ENCODE measurements at places on chromosomes 4 and X.

DNA sequence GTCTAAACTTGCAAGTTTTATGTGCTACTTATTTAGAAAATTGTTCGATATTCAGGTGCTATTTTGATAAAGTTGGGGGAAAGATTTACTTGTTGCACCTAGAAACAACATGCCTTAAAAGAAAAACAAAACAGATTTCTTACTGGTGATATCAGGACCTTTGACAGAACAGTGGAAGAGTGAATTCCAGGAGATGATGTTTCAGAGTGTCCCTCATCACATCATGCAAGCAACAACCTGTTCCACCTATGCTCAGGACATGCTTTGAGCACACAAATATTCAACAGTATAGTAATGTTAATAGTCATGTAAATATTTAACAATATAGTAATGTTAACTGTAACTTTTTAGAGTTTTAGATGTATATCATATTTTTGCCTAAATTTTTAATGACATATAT is 23.9 kb upstream of the RNF128 start:
- H3K27ac ChIP-seq, result no peak overlapping the region
- no peaks in the 10 kb centered on the region for H3K27me3 ChIP-seq
- H3K36me3 ChIP-seq, result no peaks in the 10 kb centered on the region
- H3K4me1 ChIP-seq, result no peaks in the 10 kb centered on the region
- no peak overlapping the region for H3K4me3 ChIP-seq

DNA sequence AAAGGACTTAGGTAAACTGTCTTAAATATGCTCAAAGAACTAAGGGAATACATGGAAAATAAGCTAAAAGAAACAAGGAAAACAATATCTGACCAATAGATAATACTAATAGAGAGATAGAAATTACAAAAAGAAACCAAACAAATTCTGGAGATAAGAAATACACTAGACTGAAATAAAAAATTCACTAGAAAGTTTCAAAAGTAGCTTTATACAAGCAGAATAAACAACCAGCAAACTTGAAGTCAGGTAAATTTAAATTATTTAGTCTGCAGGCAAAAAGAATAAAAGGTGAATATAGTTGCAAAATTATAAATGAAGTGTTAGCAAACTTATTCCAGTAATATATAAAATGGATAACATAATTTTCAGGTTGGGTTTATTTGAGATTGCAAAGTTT is 760.9 kb upstream of the INTU start:
- H3K27ac ChIP-seq, result no peak overlapping the region
- H3K4me1 ChIP-seq, result no peaks in the 10 kb centered on the region
- H3K36me3 ChIP-seq, result no peaks in the 10 kb centered on the region
- no peak overlapping the region for H3K4me3 ChIP-seq
- DNase-seq, result no peak

DNA sequence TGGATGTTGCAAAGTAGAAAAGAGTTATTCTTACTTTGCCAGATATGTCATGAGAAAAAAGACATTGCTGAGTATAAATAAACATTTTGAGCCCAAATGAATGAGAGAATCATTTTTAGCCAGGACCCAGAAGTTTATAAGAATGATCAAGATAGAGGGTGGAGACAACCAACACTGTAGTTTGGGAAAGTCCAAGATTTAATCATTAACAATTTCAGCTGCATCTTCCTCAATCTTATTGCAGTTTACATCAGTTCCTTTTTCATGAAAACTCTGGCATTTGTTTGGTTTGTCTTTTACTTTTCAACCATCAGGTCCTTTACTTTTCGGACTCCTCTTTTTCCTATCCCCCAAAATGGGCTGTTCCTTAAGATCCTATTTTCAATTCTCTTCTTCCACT is 645.9 kb downstream of the ANKRD50 start:
- H3K27me3 ChIP-seq, result no peaks in the 10 kb centered on the region
- no peak for DNase-seq
- H3K36me3 ChIP-seq, result no peaks in the 10 kb centered on the region
- no peak overlapping the region for H3K27ac ChIP-seq
- H3K4me3 ChIP-seq, result no peak overlapping the region

DNA sequence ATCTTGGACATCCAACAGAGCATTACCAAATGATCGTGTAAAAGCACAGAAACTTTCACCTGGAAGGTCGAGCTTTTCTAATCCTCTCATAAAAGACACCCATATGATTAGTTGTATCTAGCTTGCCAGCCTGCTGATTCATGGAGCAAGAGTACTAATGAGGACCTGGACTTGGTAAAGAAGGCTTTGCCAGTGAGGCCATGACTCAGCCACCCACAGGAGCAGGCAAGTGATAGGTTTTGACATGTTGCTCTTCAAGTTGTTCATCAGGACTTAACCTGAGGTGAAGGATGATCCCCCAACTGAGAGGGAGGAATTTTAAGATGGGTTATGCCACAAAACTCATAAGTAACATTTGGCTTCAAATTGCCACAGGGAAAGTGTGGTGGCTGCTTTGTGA is 24.7 kb upstream of the EPGN start:
- no peak for DNase-seq
- H3K36me3 ChIP-seq, result no peaks in the 10 kb centered on the region
- H3K27ac ChIP-seq, result no peak overlapping the region
- H3K27me3 ChIP-seq, result no peaks in the 10 kb centered on the region
- no peaks in the 10 kb centered on the region for H3K4me1 ChIP-seq

DNA sequence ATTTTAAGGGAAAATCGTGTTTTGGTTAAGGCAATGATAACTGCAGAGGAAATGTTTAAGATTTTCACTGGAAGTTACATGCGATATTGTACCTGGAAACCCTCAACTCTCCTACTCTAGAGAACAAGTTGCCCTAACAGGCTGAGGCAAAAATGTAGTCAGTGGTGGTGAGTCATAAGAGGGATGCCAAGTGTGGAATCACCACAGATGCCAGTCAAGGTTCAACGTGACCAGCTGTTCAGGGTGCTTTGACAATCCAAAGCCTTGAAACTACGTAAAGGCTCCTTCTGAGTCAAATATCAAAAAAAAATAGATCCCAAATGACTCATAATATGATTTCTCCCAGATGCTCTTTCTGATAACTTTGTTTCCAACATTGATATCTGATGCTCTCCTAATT is 77.9 kb upstream of the AFF2 start:
- no peaks in the 10 kb centered on the region for H3K36me3 ChIP-seq
- DNase-seq, result no peak
- H3K4me3 ChIP-seq, result no peak overlapping the region

- no peaks in the 10 kb centered on the region for H3K27me3 ChIP-seq
- no peak overlapping the region for H3K27ac ChIP-seq
- H3K4me1 ChIP-seq, result no peaks in the 10 kb centered on the region
Observed at GRCh38 chrX:106035064-106035463, 3.5 kb downstream of the SERPINA7 start.

GRCh38 chr4:98609934-98610333 is 48.5 kb downstream of the TSPAN5 start:
- no peaks in the 10 kb centered on the region for H3K27me3 ChIP-seq
- H3K4me3 ChIP-seq, result no peak overlapping the region
- DNase-seq, result no peak
- H3K4me1 ChIP-seq, result no peaks in the 10 kb centered on the region

- no peaks in the 10 kb centered on the region for H3K4me1 ChIP-seq
- no peaks in the 10 kb centered on the region for H3K36me3 ChIP-seq
- DNase-seq, result no peak
- H3K4me3 ChIP-seq, result no peak within 1 kb of the TSS
- H3K27me3 ChIP-seq, result no peaks in the 10 kb centered on the region
Observed at GRCh38 chrX:149881081-149881711, at the start of gene MAGEA8. MAGEA8 (plus strand) TSS chrX:149881183; CDS start chrX:149884273, 3,090 bp downstream.

- no peaks in the 10 kb centered on the region for H3K27me3 ChIP-seq
- H3K4me3 ChIP-seq, result no peak overlapping the region
- H3K4me1 ChIP-seq, result no peaks in the 10 kb centered on the region
- no peak overlapping the region for H3K27ac ChIP-seq
Observed at GRCh38 chr4:92994727-92995126, 691.0 kb downstream of the GRID2 start.

GRCh38 chrX:117987373-117987772 is 129.2 kb downstream of the KLHL13 start:
- H3K27me3 ChIP-seq, result no peaks in the 10 kb centered on the region
- no peak overlapping the region for H3K4me3 ChIP-seq
- no peaks in the 10 kb centered on the region for H3K4me1 ChIP-seq

GRCh38 chrX:136819031-136819703 is 38.4 kb upstream of the ARHGEF6 start:
- H3K27me3 ChIP-seq, result no peaks in the 10 kb centered on the region
- no peak for DNase-seq
- H3K36me3 ChIP-seq, result peaks cover 3% of the 10 kb centered on the region
- H3K4me1 ChIP-seq, result no peaks in the 10 kb centered on the region
- H3K27ac ChIP-seq, result no peak overlapping the region
- no peak overlapping the region for H3K4me3 ChIP-seq

- peak overlapping the region; percentile 94 for H3K27ac ChIP-seq
- no peak for DNase-seq
Observed at GRCh38 chrX:64204701-64205440, 637 bp downstream of the AMER1 start.

Data from thoracic aorta (tissue), 2 donors.